ENCODE measurements at places on chromosomes 3 and 15.

GRCh38 chr3:62249484-62249776 is 123.9 kb downstream of the FEZF2 start:
- DNase-seq = no peak

DNA sequence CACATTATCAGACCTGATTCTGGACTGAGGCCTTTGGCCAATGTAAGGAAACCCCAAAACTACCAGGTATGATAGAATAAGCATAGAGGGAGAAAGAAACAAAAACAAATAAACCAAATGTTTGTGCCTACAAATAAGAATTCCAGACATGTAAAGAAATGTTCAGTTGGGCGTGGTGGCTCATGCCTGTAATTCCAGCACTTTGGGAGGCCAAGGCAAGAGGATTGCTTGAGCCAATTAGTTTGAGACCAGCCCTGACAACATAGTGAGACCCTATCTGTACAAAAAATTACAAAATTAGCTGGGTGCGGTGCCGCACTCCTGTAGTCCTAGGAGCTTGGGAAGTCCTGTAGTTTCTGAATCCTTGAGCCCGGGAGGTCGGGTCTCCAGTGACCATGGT is 13.0 kb downstream of the TMEM202 start:
- DNase-seq = no peak

GRCh38 chr3:103698646-103699045 is 1263.8 kb downstream of the ZPLD1 start:
- no peak for DNase-seq

DNA sequence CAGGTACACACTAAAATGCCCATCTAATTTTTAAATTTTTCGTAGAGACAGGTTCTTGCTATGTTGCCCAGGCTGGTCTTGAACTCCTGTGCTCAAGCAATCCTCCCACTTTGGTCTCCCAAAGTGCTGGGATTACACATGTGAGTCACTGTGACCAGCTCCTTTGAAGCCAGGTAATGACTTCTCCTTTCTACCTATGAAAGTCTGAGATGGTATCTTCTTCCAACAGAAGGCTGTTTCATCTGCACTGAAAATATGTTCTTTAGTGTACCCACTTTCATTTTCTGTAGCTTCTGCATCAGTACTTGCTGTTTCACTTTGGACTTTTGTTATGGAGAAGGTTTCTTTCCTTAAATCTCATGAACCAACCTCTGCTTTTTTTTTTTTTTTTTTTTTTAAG is 8.8 kb downstream of the OIP5 start:
- no peak for DNase-seq

GRCh38 chr3:157464321-157464720 is 27.7 kb downstream of the PTX3 start:
- no peak for DNase-seq

DNA sequence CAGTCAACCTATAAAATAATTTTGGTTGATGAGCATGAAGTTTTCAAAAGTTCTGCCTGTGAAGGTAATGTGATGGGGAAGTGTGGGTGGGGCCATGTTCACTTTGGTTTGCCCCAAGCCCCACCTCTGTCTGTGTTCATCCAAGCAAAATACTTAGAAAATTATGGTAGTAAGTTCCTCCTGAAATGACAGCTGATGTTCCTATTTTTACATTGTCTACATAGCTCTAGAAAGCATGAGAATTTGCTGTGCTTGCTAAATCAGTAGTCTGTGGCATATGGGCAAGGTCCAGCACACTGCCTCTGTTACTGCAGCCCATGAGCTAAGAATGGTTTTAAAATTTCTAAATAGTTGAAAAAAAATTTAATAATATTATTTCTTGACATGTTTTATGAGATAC is 21.9 kb upstream of the CP start:
- DNase-seq = no peak

DNA sequence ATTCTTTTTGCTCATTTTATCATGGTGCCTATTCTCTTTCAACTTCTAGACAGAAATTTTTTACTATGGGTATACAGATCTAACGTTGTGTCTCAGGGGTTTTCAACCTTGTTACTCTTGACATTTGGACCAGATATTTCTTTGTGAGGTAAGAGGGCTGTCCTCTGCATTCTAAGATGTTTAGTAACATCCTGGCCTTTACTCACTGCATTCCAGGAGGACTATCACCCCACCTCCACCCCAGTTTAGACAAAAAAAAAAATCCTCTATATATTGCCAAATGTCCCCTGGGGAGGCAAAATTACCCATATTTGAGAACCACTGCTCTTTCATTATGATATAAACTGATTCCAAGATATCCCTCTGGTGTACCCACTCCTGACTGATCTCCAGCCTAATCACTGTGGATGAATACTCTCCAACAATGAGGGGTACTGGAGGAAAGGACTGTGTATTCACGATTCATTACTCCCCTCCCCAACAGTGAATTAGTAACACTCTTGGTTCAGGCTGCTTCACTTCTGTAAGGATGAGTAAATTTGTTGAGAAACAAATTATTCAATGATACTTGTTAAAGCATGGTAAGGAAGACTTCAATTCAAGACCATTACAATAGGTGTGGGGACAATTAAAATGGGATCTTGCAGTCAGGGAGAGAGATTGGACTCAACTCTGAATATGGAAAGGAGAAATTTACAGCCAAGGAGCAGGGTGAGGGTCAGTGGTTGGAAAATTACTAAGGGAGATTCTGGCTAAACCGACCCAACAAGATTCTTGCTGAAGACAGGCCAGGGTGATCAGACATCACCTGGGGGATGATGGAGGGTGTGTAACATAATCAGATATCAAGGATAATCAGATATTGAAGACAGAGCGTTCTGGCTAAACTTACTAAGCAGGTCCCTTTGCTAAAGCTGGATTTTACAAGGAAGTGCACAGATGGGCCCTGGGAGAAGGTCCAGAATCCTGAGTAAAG is 123.8 kb upstream of the DAZL start:
- peak; percentile 74 for DNase-seq

GRCh38 chr3:24981924-24982323 is 446.1 kb upstream of the RARB start:
- no peak for DNase-seq

- no peak for DNase-seq
Measured at GRCh38 chr3:127045435-127046045, 62.6 kb downstream of the PLXNA1 start.

DNA sequence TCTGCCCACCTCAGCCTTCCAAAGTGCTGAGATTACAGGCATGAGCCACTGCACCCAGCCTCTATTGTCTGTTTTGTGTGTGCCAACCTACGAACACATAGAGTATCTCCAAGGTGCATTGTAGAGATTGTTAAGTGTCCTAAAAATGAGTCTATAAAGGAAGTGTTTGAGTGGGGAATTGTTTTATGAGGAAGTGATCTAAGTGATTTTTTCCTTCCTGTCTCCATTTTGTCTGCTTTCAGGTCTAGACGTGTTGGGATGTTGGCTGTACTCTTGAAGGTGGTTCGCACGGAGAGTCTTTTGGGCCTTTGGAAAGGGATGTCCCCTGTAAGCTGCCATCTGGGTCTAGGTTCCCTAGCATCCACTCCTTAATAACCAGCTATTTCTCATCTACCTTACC is 7.0 kb downstream of the SLC25A38 start:
- DNase-seq = no peak

DNA sequence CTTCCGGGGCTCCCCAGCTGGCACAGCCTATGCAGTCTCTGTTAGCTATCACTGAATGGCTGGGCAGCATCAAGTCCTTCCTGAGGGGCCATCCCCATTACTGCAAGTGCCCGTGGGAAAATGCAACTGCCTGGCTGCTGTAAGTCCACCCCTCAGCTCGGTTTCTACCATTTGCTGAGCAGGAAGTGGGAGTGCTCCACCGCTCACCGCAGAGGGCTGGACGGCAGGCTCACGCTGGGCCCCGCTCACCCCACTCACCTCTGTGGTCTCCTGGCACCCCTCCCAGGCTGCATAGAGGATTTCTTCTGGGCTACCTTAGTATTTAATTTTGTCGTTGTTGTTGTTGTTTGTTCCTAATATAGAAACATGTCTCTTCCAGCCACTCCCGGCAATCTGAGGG is 270.2 kb downstream of the PLCL2 start:
- DNase-seq = no peak

DNA sequence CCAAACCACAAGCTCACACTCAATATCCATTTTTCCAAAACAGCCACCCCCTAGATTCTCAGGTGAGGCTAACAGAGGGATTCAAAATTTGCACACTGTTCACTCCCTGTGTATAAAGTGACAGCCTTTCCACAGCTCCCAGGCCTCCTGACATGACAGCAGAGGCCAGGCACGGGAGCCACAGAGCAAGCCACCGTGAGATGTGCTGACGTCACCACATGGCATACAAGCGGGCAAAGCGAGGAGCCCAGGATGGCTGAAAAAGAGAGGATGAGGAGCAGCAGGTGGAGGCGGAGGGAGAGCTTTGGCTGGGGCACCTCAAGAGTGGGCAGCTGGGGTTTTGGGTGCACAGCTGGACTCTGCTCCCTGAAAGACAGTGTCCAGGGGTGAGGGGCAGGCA is 27.1 kb downstream of the EHD4 start:
- no peak for DNase-seq

DNA sequence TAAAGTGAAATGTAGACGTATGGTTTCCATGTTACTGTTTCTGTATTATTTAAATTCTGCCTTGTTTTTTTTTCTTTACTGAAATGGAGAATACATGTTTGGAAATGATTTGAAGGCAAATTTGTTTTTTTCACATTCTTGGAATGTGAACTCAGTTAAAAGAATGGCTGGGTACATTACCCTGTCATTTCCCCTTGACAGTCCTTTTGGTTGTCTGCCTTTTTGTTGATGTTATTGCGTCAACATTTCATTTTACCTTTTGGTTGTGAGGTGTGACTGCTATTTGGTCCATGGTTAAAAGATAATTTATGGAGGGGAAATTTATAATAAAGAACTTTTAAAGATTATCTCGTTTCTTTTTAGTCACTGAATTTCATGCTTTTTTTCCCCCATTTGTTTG is 3.2 kb upstream of the GPR171 start:
- no peak for DNase-seq

DNA sequence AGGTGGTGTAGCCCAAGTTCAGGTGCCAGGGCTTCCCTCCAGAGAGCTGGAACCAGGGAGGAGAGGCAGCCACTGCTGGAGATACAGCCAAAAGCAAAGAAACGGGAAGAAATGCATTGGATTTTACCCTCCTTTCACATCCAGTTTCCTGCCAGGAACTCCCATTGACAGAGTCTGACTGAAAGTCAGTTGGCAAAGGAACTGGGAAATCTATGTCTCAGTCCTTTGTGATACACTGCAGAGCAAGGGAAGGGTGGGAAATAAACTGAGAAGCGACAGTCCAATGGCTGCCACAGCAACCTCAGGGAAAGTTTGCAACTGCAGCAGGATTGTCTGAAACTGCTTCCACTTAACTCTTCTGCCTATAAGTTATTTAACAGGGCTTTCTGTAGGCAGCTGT is 142.6 kb downstream of the SATB1 start:
- DNase-seq = no peak

DNA sequence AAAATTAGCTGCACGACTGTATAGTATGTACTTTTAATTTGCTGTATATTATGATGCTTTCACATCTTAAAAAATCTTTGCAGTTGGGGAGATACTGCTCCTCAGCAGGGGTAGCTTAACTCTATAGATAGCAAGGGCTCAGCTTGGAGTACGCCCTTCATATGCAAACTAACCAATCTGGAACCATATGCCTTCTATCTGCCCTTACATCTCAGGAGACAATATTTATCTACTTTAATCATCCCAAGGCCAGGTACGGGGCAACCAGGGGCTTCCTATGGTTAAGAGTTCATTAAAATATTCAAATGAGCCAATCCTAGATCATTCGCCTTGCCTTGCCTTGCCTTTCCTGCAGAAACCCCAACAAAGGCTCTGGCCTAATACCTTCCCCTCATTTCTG is 204.1 kb upstream of the ZBTB20 start:
- no peak for DNase-seq
